Neural progenitor cell (in vitro differentiated cells): ENCODE measurements at places on chromosomes 2 and 18. TPM values are rescaled to one million over a fixed set of nuclear protein-coding genes. Genes with fewer than 3 reads are reported as not detected.

- DNase-seq = no peak
These were observed 32.5 kb upstream of the CD28 start for GRCh38 chr2:203673933-203674332.

GRCh38 chr2:95353613-95354468, 48.7 kb upstream of the FAHD2A start:
- DNase-seq = no peak

- no peak for DNase-seq
These were observed 15.7 kb downstream of the CCL20 start for GRCh38 chr2:227829337-227829736.

The LRRC30 gene
- total RNA-seq = not detected in 2 replicates

The UCN gene
- total RNA-seq = 0.56 and 1.2 TPM in 2 replicates

The ALK gene
- 0.06 TPM in 1 of 2 replicates, not detected in the other for total RNA-seq
